ENCODE measurements at places on chromosomes 2 and 18.

GRCh38 chr2:227374158-227374557 lies 4.9 kb downstream of the TM4SF20 start:
- DNase-seq, result peak; percentile 17

- no peak for DNase-seq
Measured at GRCh38 chr2:16671760-16672159, 6.1 kb upstream of the CYRIA start.

DNA sequence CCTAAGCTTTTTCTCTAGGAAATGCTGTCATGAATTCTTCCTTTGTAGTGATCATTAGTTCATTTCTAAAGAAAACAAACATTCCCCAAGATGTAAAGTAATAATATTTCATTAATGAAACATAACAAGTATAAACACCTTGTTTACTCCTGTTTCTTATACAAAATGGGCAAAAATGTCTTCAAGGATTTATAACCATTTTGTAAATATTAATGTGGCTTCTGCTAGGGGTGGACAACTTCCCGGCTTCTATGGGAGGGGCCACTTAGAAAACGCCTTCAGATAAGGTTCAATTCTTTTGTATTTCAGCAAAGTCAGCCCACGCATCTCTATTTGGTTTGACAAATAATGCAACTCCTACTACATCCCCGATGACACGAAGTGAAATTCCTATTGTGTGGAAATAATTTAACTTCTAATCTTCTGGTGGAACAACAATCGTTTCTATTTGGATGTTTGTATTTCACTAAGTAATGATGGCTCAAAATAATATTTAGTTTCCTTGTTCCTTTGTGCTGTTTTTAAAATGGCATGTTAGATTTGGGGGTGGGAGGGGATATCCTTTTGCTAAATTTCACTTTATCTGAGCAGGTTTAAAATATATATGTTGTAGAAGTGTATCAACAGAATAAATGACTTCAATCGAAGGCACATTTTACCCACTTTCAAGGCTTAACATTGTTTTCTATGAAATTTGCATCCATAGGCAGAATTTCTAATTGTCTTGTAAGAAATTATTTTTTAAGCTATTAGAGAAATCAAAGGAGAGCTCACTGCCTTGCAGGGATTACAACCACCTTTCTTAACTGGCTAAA lies 14.7 kb upstream of the HOXD1 start:
- no peak for DNase-seq

- DNase-seq, result no peak
Measured at GRCh38 chr2:201880579-201880978, 74.2 kb downstream of the CDK15 start.

GRCh38 chr2:205858275-205858674 lies 176.0 kb downstream of the NRP2 start:
- DNase-seq, result no peak

- peak; percentile 12 for DNase-seq
Measured at GRCh38 chr2:26692279-26692896, at the start of gene KCNK3. Gene KCNK3, plus strand, starts transcription at chr2:26692722. Its CDS starts 154 bp downstream, at chr2:26692876.

DNA sequence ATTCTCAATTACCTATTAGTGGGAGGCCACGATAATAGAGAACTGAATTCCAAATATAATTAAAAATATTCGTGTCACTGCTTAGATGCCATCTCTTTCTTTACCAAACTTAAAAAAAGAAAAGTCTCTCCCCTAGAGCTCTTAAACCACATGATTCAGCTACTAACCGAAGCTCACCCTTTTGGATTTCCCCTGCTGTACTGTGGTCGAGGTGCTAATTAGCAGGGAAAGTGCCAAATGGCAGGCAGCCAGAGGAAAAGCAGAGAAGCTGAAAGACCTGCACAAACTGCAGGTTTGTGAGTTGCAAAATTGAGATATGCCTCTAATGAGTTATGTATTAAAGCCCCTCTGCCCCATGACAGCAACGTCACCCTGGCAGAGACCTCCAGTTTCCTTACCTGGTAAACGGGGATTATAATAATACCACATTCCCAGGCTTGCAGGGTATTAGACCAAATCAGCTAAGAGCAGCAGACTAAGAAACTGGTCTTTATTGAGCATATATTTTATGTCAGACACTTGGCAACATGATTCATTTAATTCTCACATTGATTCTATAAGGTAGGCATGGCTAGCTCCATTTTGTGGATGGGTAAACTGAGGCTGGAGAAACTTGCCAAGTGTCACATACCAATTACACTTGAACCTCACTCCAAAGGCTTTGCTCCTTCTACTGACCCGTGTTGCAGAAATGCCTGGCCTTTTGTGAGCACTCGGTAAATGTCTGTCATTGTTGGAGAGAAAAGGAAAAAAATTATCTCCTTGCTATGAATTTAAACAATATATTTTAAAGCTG lies 259.7 kb downstream of the LPIN1 start:
- peak; percentile 64 for DNase-seq

- no peak for DNase-seq
Measured at GRCh38 chr18:70296289-70296688, 7.4 kb downstream of the SOCS6 start.

- no peak for DNase-seq
Measured at GRCh38 chr18:25597476-25597875, 245.5 kb upstream of the ZNF521 start.

DNA sequence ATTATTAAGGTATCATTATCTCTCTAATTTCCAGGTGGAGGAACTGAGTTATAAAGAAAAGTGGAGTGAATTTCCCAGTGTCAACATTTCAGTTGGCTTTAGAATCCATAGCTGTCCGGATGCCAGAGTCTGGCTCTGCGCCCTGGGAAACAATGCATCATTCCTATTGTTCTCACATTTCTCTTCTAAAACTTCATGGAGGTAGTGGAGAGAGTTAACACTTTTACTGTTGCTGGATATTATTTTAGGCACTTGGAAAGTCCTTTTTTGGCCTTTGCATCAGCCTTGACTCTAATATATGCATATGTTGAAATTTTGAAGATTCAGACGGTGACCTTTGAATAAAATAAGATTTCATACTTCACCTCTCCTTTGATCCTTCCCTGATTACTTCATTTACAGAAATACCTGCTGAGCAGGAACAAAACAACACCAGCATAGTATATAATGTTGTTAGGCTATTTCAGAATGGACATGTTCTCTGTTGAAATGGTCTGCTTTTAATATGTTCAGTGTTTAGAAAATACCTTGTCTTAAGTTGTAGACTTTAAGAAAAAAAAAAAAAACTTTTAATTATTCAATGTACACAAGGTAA lies 148.8 kb downstream of the EPHA4 start:
- DNase-seq, result no peak

- DNase-seq, result no peak
Measured at GRCh38 chr2:159208438-159208837, 78.1 kb downstream of the WDSUB1 start.

- no peak for DNase-seq
Measured at GRCh38 chr2:145691659-145692058, 1171.7 kb upstream of the ZEB2 start.

- peak; percentile 2 for DNase-seq
Measured at GRCh38 chr2:191539068-191539467, 138.9 kb upstream of the NABP1 start.

DNA sequence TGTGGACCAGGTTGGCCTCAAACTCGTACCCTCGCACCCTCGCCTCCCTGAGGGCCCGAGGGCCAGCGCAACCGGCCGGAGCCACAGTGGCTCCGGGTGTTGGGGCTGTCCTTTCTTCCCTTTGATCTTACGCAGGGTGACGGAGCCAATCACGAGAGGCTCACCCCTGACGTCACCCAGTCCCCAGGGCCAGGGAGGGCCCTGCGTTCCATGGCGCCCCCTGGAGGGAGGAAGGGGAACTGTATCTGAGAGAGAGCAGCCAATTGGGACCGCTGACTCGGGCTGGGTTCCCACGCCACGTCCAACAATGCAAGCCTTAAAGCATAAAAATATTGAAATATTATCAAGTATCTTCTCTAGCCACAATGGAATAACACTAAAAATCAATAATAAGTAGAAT lies 432.8 kb upstream of the LRRTM4 start:
- no peak for DNase-seq

GRCh38 chr18:74989134-74989533 lies 219.8 kb downstream of the PTGR3 start:
- no peak for DNase-seq

- no peak for DNase-seq
Measured at GRCh38 chr2:203071148-203071547, 56.5 kb downstream of the NBEAL1 start.

DNA sequence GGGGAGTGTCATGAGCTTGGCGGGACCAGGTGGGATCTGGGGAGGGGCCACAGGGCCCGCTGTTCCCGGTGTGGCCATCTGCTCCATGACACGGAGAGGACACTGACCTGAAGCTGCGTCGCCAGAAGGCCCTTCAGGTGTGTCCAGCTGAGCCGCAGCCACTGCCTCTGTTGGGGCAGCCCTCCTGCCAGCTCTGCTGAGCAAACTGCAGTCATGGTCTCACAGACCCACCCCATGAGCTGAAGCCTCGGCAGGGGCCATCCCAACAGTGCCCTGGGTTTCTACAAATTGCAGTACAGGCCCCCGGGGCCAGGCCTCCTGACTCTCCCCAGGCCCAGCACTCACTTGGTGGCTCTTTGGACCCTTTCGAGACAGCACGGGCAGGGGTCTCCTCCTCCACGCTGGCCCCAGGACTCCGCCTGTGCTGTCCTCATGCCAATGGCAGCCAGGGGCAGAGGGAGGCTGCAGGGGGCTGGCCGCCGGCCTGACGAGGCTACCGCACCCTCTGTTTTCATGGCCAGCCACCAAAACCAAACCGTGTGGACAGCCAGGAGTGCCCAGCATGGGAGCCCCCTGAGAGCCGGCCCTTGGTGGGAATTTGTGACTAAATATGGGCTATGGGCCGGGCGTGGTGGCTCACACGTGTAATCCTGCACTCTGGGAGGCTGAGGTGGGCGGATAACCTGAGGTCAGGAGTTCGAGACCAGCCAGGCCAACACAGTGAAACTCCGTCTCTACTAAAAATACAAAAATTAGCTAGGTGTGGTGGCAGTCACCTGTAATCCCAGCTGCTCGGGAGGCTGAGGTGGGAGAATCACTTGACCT lies 175.2 kb upstream of the SALL3 start:
- no peak for DNase-seq

DNA sequence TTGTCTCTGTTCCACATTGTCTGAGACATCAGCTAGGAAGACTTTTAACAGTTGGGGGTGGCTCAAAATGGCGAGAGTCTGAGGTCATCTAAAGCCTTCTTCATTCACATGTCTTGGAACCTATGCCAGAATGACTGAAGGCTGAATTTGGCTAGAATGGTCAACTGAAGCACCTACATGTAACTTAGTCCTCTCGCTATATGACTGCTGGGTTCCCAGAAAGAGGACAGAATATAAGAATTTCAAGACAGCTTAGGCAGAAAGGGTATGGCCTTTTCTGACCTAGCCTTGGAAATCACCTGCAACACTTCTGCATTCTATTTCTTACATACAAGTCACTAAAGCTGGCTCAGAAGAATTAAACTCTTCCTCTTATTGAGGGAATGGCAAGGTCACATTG lies 75.6 kb upstream of the OTX1 start:
- no peak for DNase-seq

DNA sequence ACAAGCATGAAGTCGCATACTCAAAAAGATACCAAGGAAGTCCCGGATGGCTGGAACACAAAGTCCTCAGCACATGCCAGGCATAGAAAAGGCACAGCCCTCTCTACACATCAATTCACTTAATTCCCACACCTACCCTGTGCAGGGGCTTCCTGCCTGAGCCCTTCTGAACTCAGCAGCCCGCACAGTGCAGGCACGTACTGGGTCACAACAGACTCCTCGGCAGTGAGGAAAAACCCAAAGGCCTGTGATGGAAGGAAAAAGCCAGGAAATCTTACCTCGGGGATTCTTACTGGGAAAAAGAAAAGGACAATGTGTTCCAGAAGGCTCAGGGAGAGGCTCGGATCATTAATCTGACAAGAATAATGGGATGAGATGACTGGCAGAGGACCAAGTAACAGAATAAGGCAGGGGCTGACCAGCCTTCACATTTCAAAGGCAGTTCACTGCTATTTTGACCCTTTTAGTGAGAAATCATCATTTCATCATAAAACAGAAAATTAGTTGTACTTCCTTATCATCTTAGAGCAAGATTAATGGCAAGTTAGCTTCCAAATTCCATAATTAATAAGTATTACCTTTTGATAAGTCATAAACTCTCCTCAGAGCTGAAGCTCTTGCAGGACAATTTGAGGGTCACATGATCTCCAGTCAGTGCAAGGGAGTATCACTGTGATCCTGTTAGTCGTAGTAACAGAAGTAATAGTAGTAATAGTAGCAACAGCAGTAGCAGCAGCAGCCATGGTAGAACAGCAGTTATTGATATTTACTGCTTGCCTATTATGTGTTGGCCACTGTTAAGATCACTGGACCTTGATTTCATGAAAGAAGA lies 87.4 kb downstream of the STK39 start:
- no peak for DNase-seq

DNA sequence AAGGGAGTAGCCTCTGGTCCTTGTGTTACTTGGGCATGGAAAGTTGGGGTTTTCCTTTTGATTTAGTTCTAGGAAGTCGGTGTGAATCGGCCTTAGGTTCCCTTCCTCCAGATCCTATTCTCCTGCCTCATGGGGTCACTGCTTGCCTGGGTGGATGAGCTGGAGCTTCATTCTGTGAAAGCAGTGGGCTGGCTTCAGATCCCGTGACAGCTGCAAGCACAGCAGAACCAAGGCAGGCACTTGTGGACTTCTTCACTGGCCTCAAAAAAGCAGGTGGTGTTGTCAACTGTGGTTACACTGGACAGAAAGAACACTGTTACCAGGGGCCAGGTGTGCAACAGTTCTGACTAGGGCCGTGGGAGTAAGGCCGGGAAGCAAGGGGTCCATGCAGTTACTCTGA lies 243.4 kb downstream of the LDLRAD4 start:
- DNase-seq, result no peak

GRCh38 chr18:9102508-9103375 lies at the start of gene NDUFV2:
Gene NDUFV2, plus strand, starts transcription at chr18:9102699. Its CDS starts 45 bp downstream, at chr18:9102744.
- peak; percentile 98 for DNase-seq

DNA sequence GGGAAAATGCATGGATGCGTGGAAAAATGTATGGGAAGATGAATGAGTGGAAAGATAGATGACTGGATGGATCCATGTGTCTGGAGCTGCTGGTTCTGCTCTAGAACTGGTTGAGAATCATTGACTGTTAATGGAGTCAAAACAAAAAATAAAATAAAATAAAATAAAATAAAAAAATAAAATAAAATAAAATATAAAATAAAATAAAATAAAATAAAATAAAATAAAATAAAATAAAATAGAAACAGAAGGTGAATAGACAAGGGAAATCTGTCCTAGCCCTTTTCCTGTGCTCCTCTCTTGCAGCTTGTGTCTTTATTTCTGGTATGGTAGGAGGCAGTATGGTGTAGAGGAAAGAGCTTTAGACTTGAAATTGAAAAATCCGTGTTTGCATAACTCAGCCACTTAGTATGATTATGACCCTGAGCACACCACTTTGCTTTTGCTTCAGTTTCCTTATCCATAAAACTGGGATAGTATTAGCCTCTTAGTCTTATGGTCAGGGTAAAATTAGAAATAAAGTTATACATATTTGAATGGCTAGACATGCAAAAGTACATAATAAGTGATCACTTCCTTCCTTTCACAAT lies 51.0 kb downstream of the PSD4 start:
- no peak for DNase-seq

DNA sequence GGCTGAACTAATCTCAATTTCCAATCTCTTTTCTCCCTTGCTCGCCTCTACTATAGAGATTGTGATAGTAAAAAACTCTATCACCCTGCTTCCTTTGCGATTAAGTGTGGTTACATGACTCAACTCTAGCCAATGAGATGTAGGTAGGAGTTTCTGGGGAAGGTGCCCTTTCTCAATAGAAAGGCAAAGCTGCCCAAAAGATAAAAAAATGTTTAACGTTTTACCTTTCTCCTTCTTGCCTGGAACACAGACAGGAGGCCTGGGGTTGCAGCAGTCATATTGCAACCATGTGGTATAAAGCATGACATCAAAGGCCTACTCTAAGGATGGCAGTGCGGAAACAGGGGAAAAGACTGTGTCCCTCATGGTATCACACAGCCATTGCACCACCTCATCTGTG lies 31.5 kb downstream of the TMEM37 start:
- no peak for DNase-seq

All from stimulated activated CD8-positive, alpha-beta memory T cell treated with anti-CD3 and anti-CD28 coated beads, Interleukin-4, amount 100 ng/mL, for 24 hours (primary cell).